HS-5 (cell line): ENCODE measurements at places on chromosomes 6 and 20.

DNA sequence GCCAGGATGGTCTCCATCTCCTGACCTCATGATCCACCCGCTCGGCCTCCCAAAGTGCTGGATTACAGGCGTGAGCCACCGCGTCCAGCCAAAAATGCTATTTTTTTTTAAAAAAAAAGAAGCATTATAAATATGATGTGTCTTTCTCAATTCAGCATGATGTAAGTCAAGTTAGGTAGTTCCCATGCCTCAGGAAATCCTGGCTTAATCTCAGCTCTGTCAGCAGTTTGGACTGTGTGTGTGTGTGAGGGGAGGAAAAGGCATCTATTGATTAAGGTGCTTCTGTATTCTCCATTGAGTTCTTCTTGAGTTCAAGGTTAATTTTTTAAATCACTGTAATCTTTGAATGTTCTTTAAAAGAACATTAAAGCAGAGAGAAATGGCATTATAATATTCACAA is 51.5 kb downstream of the GMDS start:
- DNase-seq, result no peak

GRCh38 chr6:151721146-151721545 is 86.3 kb upstream of the ESR1 start:
- peak; percentile 50 for DNase-seq

DNA sequence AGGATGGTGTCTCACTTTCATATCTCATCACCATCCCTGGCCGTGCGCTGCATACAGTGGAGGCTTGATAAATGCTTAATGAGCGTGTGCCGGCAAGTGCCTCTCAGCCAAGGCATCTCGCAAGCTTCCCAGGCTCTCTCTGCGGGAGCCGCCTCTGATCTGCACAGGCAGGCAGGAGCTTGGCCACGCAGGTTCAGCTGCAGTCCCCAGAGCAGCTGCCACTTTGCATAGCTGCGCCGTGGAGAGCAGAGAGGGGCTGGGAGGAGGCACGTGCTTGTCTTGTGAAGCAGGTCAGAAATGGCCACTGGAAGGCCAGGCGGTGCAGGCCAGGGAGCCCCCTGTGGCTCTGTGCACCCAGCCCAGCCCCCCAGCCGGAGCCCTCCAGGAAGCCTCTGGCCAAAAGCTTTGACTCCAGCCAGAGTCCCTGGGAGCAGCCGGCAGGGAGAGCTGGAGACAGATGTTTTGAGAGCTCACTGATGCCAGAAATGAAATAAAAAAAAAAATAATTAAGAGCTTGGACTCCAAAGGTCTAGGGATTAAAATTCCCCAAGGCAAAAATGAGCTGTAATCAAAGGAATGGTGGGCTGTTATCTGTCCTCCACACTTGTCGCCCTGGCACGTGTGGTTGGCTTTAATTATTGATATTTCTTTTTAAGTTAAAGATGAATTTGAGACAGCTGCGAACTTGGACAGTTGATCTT is 377.0 kb downstream of the CDH4 start:
- no peak for DNase-seq

DNA sequence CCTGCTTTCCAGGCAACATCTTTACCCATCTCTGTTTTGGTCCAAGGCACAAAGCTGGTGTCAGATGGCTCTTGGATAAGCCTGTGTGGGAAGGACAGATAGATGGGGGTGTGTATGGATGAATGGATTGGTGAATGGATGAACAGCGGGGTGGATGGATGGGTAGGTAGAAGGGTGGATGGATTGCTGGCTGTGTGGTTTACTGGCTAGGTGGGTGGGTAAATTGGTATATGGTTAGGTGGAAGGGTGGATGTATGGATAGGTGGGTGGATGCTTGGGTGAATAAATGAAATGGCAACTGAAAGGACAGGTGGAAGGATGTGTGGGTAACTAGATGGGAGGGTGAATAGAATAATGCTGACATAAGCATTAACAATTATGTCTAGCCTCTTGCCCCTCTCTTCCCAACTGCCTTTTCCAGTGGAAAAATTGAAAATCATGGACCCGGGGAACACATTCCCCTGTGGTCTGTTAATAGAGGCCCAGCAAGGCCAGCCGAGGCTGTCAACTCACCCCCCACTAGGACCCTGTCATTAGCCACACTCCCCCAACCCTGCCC is 43.8 kb upstream of the RSPO4 start:
- no peak for DNase-seq

GRCh38 chr20:12928358-12928754 is 80.4 kb upstream of the SPTLC3 start:
- no peak for DNase-seq

GRCh38 chr6:32890831-32891230 is 36.8 kb downstream of the PSMB9 start:
- DNase-seq, result no peak

DNA sequence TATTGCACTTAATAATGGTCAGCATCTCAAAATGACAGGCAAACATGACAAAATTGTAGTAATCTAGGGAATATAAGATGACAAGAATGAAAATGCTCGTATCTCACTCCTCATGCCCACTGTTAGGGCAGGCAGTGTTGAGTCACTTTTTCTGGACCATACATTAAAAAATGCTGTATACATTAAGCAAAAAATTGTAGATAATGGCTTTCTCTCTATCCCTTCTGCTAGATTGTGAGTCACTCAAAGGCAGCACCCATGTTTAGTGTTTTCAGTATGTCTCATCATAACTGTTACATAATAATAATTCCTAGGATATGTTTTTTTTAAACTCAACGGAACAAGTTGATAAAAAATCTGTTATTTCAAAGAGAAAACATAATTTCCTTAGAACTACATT is 199.3 kb downstream of the TENT5A start:
- peak; percentile 46 for DNase-seq

DNA sequence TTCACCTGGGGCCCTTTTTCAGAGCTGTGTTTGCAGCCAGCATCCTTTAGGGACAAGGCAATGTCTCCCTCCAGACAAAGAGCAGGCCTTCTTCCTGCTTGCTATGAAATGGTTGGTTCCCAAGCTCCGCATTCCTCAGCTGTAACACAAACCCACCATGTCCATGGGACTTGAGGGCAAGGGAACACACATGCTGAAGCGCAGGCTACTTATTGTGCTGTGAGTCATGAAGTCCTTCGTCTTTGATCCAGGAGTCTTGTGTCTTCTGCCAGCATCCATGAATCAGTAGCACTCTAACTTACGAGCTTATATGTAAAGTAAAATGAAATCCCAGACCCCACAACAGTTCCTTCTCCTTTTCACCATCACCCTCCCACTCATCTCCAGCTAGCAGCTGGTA is 59.0 kb downstream of the ANKRD60 start:
- DNase-seq, result no peak

DNA sequence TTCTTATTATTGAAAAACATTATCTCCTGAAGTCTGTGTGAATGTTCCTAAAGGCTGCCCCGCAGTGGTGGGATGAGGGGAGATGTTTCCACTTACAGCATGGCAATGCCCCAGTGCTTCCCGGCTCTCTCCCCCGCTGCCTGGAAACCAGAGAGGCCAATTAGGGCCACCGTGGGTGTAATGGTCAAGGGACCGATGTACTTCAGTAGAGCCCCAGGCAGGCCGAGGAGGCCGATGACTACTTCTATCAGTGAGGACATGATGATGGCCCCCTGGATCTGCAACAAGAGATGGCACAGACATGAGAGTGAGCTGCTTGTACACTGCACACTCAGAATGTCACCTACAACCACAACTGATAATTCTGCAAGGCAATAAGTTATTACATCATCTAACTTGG is 117.8 kb downstream of the SLC23A2 start:
- no peak for DNase-seq

DNA sequence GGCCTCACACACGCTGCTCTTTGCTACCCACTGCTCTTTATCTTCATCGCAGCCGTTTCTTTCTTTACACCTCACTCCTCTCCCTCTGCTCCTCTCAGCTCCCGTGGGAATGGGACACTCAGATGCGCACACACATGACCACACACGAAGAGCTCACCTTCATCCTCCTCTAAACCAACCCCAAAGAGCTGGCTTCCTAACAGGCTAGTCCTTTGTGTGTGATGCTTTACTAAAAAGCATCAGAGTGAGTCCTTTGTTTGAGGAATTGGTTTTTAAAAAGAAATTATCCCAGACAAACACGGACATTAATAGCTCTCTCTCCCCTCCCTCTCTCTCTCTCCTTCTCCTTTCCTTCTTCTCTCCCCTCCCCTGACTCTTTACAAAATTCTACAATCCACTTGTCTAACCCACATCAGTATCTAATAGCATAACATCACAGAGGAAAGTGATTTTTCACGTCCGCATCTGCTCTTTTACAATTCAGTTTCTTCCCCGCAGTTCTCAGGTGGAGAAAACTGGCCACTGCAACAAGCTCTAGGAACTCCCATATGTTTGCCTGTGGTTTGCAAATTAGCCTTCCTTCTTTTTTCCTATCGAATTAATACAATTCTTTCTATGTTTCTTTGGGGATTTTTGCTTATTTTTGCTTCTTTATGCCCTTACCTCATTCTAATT is 306.8 kb upstream of the CNR1 start:
- no peak for DNase-seq

DNA sequence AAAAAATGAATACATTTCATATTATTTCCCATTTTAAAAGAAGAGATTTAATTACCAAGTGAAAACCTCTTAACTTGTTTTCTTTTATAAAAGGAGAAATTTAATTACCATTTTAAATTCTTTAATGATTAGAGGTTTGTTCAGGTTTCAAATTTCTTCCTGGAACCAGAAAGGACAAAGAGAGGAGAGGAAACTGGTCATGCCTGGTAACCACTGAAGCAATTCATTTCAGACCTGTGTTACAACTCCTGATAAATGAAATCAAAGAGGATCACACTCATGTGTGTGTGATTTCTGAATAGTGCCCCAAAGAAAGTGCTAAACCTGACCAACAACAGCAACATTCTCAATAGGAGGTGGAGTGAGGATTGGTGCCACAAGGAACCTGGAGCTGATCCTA is 12.6 kb upstream of the SLPI start:
- no peak for DNase-seq

DNA sequence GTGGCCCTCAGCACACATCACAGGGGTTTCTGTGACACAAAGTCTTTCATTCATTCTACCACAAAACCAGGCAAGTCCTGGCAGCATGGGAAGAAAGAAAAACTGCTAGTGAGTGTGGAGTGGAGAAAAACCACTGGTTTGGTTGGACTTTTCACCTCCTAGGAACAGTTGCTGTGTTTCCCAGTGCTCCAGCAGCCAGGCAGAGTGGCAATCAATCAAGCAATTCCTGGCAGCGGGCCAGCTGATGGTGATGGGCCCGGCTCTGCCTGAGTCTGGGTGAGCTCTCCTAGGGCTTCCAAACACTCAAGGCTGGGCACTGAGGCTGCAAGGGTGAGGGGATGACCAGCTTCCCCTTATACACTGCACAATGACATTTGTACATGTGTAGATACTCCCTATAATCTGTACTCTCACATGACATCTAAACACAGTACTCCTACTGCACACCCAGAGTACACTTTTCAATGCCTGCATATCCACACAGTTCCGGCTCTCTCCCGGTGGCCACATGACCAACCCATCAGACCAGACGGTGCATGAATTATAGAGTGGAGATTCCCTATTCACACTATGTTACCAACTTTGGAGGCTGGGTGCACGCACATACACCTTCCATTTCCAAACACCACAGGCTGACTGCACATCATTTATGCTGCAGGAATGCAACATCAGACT is 156.6 kb downstream of the UNC5CL start:
- DNase-seq, result no peak

GRCh38 chr6:90315354-90315950 is 18.8 kb upstream of the BACH2 start:
- no peak for DNase-seq

- DNase-seq, result no peak
These were observed 26.0 kb upstream of the RSPO3 start for GRCh38 chr6:127092466-127092865.

- no peak for DNase-seq
These were observed 9.4 kb upstream of the FRMD1 start for GRCh38 chr6:168088161-168089053.

DNA sequence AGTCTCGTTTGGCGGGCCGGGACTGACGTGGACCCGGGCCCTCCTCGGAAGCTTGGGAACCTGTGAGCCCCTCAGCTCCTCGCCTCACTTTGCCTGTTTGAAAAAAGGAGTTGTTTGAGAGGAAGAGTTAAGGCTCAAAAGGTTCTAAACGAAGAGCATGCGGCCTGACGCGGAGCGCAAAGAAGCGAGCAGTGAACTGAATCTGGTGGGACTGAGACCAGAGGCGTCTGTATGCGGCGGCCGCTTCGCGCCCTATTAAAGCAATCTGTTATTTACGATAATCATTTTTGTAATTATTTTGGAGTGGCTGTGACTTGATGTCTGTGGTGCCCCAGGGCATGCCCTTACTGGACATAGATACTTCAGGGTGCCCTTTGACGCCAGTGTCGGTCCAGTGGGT is 3.3 kb upstream of the TFAP2C start:
- DNase-seq, result no peak

- DNase-seq, result no peak
These were observed 27.2 kb downstream of the CMTR1 start for GRCh38 chr6:37459981-37460800.

DNA sequence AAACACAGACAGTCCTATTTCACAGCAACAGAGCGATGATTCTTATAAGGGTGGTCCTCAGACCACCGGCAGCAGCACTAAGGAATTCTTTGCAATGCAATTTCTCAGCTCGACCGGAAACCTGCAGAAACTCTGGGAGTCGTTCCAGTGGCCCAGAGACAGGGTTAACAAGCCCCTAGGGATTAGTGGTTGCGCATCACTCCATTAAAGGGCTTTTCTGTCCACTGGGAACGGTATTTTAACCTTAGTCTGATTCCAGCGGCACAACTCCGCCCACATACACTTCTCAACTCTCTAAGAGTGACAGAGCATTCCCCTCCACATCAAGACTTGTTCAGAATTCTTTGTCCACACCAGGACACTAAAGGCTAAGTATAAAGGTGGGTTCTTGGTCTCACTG is 341.5 kb downstream of the TFAP2A start:
- no peak for DNase-seq

DNA sequence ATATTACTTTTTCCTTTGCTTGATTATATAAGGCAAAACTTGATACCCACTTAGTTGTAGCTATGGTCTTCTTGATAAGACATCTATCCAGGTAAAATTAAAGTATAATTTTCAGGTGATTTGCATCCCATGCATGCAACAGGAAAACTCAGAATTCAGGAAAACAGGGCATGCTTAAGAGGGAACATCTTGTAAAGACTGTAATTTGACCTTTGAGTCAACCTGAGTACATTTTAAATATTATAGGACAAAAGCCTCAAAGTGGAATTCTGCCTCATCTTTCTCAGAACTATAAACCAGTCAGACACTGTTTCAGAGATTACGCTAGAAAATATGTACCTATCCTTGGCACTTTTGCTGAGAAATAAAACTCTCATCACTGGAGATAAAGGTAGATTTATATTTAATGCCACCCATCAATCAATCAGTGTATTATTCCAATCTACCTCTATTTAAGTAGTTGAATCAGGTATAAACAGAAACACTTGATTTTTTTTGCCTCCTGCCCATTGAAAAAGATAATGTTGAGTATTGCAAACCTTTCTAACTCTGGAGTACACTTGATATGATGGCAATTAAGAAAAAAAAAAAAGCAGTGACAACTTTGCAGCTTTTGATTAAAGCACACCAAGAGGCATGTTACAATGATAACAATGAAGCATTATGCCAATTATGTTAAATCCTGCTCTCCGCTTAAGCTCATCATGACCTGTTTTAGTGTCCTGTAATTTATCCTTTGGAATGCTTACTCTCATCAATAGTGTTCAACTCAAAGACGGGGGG is 2.8 kb downstream of the CITED2 start:
- no peak for DNase-seq

- no peak for DNase-seq
These were observed 21.8 kb downstream of the SENP6 start for GRCh38 chr6:75623491-75623890.
